ENCODE measurements at places on chromosomes 16 and 17.

GRCh38 chr17:78567991-78568390 lies 9.2 kb downstream of the DNAH17 start:
- DNase-seq: no peak

DNA sequence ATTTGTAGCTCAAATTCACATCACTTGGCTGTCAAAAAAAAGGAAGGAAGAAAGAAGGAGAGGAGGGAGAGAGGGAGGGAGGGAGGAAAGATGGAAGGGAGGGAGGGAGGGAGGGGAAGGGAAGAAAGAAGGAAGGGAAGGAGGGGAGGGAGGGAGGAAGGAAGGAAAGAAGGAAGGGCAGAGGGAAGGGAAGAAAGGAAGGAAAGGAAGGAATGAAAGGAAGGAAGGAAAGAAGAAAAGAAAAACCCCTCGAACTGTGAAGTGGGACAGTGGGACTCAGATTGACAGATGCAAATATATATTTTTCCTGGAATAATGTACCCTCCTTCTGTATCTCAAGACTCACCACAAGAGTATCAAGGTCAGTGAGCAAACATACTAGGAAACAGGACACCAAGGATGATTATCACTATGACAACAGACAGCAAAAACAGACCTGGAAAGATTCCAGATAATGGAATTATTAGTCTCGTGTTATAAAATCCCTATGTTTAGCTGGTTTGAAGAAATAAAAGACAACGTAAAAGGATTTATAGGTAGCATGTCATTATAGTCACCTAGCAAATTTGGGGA lies 24.2 kb upstream of the ABCA3 start:
- no peak for DNase-seq

- no peak for DNase-seq
These were observed 66.3 kb downstream of the BPTF start for GRCh38 chr17:67891481-67892119.

DNA sequence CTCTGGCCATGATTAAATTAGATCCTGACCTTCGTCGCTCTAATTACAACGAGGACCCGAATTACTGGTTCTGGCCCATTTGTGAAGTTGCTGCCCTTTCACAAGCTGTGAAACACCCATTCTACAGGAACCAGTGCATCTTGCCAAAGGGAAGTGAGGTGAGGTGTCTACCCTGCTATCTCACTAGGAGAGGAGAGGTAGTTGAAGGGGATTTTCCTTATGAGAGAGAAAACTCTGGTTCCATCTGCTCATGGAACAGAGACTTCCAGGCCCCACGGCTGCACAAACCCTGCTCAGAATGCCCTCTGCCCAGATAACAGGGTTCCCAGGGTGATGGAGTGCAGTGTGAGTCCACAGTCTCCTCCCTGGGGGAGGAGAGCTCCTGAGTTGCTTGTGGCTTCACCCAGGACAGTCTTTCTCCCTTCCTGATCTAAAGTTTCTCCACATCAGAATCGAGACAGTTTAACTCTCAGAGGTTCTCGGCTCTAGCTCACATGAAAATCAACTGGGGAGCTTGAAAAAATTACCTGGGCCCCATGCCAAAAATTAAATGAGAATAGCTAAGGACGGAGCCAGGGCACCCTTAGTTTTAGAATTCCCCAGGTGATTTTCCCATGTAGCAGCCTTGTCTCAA lies 7.8 kb upstream of the SSTR2 start:
- no peak for DNase-seq

- DNase-seq: no peak
These were observed 6.2 kb downstream of the ITGAE start for GRCh38 chr17:3794557-3795389.

DNA sequence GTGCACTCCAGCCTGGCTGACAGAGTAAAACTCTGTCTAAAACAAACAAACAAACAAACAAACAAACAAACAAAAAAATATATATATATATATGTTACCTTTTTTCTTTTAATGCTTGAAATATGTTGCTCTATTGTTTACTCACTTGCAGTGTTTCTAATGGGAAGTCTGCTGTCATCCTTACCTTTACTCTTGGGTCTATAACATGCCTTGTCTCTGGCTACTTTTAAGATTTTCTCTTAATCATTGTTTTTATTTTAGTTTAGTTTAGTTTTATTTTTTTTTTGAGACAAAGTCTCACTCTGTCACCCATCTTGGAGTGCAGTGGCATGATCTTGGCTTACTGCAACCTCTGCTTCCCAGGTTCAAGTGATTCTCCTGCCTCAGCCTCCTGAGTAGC lies 16.1 kb upstream of the TNRC6A start:
- no peak for DNase-seq

- DNase-seq: no peak
These were observed 337.1 kb downstream of the MAF start for GRCh38 chr16:79263425-79263824.

DNA sequence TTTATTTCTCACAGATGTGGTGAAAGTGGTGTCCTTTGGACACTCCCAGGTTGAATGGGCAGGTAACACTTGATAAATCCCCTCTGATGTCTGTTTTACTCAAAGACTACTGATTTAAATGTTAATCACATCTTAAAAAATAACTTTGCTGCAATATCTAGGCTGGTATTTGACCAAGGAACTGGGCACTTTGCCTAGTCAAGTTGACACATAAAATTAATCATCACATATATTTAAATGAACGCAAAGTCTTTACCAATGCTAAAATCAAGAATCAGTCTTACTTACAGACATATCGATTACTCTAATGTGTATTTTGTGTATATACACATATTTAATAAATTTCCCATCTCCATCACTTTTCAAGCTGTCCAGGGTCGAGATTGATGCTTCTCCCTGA lies 7.0 kb downstream of the MT2A start:
- DNase-seq: no peak

Measured in activated CD4-positive, alpha-beta T cell treated with anti-CD3 and anti-CD28 coated beads for 1 hour (primary cell).